ENCODE measurements at places on chromosomes 11 and 22.

GRCh38 chr11:34637303-34637702 lies 16.4 kb downstream of the EHF start:
- DNase-seq = no peak

DNA sequence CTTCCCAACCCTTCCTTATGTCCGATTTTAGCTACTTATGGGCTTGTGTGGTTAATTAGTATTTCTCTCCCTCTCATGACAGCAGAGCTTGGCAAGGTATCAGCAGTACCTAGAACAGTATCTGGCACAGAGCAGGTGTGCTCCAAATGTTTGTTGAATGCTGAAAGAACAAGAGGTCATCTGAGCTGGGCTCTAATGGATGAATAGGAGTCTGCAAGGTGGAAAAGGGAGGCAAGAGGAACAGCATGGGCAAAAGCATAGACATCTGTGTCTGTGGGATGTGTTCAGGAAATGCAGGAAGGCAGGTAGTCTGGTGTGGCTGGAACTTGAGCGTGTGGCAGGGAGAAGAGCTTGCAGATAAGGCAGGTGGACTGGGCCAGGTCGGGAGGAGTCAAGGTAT lies 19.0 kb downstream of the PRG3 start:
- DNase-seq = no peak

- no peak for DNase-seq
Observed at GRCh38 chr11:69773626-69774353, 1.4 kb downstream of the FGF4 start.

- no peak for DNase-seq
Observed at GRCh38 chr11:128491195-128491936, 96.0 kb downstream of the ETS1 start.

GRCh38 chr11:69333879-69334278 lies 39.9 kb downstream of the MYEOV start:
- no peak for DNase-seq

GRCh38 chr11:85673393-85673792 lies 8.5 kb upstream of the CREBZF start:
- DNase-seq = no peak

- DNase-seq = no peak
Observed at GRCh38 chr11:12070446-12071267, 39.7 kb upstream of the MICAL2 start.

DNA sequence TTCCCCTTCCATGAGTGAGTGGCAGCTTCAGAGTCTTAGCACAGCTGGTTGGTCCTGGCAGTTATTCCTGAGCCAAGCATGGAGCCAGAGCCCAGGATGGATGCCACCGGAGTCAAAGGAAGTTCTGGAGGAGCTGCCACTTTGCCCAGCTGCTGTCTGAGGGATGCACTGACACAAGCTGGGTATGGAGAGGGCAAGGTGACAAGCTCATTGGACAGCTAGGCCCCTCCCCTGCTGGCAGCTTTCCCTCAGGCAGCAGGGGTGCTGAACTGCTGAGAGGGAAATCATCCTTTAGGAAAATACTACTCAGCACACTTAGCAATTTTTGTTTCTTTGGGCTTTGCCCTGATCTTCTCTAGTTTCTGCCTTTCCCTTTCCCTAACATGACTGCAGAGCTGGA lies 99.3 kb upstream of the SESN3 start:
- no peak for DNase-seq

DNA sequence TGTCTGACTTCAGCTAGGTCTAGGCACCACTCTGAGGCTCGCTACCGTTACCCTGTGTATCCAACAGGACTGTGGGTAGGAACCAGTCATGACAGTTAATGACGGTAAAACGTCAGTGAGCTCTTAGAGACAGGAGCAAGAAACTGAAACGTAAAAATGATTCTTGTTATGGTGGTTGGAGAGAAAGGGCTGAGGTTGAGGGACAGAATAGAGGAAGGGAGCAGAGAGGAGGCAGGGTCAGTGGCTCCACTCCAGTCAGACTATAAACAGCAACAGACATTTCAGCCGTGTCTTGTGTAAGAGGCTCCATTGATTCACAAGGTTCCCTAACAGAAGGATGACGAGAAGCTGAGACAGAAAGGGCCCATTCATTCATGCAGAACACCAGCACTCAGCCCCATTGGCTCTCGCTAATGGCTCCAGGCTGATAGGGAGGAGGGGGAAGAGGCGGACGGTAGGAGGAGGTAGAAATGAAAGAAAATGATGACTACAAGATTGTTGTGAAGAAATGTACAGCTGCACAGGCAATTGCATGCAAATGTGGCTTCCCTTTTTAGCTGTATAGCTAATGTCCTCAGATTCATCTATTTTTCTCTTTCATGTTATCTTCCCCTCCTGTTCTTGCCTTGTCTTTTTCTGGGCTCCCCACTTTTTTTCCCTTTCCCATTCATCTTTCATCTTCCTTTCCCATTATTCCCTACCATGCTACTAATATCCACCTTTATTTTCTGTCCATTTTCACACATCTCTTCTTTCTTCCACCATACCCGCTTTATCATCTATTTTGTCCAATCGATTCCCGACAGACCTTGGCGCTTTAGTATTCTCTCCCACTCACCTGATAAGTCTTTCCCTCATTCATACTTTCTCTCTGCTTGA lies 34.3 kb downstream of the ETS1 start:
- no peak for DNase-seq

DNA sequence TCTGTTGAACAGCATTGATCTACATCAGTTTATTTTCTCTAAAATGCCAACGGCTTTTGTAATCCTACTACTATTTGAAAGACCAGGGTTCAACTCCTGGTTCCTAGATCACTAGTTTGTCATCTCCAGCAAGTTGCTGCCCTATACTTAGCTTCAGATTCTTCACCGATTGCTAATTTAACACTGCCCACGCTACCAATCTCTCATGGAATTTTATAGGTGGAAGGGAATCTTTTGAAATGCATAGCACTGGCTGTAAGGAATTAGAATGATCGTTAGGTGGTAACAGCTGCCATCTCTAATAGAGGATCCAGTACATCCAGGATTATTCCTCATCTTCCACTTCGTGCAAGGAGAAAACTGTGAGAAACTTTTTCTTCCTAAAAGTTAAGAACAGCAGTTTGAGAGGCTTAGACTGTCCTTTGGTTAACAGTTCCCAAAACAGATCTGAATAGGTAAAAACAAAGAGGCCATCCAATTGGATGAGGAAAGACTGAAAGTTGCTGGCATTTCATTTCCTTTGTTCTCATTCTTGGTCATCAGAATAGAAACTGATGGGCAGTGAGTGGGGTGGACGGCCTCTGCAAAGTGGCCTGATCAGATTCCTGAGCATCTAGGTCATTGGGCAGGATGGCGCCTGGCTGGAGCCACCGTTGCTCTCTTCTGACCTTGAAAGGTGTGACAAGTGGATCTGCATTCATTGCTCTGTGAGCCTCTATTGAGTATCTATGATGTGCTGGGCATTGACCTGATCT lies 236.3 kb upstream of the SORL1-AS1 start:
- no peak for DNase-seq

- no peak for DNase-seq
Observed at GRCh38 chr11:134483857-134484256, 71.8 kb upstream of the B3GAT1 start.

DNA sequence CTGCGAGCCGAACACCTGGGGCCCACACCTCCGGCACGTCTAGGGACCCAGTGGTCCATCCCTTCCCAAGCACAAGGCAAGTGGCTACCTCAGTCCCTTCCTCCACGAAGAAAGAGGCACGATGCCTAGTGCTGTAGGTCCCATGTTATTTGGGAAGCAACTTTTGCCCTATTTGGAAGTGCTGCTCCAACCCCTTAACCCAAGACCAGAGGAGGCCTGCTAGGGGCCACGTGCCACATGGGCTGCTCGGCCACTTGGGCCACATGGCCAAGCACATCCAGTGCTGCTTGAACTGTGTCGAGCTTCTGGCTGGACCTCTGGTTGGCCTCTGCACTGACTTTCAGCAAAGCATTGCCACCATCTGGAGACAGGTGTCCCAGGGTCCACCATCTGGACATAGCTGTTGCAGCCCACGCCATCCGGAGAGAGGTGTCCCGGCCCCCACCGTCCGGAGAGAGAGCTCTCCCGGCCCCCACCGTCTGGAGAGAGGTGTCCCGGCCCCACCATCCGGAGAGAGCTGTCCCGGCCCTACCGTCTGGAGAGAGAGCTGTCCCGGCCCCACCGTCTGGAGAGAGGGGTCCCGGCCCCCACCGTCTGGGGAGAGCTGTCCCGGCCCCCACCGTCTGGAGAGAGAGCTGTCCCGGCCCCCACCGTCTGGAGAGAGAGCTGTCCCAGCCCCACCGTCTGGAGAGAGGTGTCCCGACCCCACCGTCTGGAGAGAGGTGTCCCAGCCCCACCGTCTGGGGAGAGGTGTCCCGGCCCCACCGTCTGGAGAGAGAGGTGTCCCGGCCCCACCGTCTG lies 6.5 kb upstream of the B4GALNT4 start:
- no peak for DNase-seq

- DNase-seq = no peak
Observed at GRCh38 chr11:17423533-17424310, 35.3 kb upstream of the KCNJ11 start.

GRCh38 chr22:31637891-31638618 lies 24.0 kb downstream of the PISD start:
- no peak for DNase-seq

DNA sequence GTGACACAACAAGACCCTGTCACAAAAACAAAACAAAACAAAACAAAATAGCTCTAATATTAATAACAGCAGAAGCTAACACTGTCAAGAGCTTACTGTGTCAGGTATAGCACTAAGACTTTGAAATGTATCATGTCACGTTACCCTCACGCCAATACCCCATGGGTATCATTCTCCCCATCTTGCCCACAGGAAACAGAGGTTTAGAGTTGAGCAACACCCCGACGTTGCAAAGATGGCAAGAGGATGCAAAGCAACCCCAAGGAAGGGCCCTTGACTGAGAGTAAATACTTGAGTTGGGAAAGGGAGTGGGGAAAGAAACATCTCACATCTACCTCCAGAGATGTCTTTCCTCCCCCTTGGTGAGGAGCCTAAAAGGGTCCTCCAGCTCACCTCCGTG lies 366.8 kb downstream of the LARGE1 start:
- no peak for DNase-seq
